CD4-positive, alpha-beta T cell (primary cell): ENCODE measurements at places on chromosomes 16 and 17.

GRCh38 chr16:56401482-56401881, 23.9 kb downstream of the AMFR start:
- no peak for DNase-seq

DNA sequence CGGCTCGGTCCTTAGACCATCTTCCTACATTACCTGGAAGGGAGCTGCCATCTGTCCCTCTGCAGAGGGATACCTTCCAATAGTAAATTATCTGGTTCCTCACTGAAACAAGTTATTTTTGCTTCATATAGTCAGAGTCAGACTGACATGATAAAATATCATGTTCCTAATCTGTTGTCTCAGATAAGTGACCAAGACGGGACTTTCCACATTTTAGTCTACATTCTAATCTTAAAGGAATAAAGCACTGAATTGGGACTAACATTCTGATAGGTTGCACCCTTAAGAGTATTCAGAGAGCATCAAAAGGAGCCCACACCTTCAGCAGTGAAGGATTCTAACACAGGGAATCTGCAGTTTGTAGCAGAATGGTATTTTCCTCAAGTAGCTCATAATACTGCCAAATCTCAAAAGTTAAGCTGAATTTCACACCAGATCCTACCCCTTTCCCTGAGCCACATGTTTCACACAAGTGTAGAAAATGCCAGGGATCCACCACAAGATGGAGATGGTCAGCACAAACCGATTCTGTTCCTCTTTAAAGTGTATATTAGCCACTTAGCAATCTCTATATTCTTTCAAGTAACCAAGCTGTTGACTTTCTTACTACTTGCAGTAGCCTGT, 13.4 kb downstream of the GINS2 start:
- no peak for DNase-seq

- no peak for DNase-seq
These were observed 106.6 kb downstream of the ADAMTS18 start for GRCh38 chr16:77328274-77328673.

- DNase-seq: no peak
These were observed 9.9 kb downstream of the MLYCD start for GRCh38 chr16:83908798-83909197.
